Thoracic aorta (tissue), 2 donors: ENCODE measurements at places on chromosomes 13 and 19.

DNA sequence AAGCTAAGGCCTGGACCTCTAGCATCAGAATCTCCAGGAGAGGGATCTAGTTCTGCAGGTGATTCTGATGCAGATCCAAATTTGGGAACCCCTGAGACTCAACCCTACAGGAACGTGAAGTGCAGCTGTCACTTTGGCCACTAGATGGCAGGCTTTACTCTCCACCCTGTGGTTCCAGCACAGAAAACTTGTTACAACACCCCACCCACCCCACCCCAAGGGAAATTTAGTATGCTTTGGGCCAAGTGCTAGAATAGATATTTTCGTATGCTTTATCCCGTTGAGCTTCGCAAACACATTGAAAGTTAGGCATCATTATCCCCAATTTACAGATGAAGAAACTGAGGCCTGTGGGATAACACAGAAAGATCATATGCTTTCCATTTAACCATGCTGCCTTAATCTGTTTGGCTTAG lies 232.0 kb downstream of the B3GLCT start:
- no peak for DNase-seq
- no peak overlapping the region for H3K4me3 ChIP-seq
- no peaks in the 10 kb centered on the region for H3K27me3 ChIP-seq
- no peaks in the 10 kb centered on the region for H3K36me3 ChIP-seq

DNA sequence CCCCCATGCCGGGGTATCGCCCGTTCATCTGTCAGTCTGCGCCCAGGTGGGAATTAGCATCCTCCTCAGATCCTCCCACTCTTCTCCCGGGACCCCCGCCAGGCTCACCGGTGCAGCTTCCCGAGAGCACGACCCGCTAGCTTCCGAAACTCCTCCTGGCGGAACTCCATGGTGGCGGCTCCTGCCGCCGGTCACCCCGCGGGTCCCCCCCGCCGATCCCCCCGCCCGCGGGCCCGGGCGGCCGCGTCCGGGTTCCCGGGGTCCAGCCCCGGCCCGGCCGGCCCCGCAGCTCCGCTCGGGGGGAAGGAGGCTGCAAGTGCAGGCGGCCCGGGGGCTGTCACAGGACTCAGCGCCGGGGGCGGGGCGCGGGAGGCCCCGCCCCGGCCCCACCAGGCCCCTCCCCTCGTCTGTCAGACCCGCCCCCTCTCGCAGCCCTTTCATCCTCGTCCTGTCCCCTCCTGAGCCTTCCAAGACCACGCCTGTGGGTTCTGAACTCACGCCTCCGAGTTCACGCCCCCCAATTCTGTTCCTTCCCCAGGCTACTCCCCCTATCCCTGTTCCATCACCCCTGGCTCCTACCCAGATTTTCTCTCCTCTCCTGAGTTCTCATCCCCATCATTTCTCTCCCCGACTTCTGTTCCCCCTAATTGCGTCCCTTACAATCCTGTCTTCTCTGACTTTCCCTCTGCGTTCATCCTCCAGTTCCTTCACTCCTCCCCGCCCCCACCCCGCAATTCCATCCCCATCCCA lies at the start of gene SLC17A7:
Gene SLC17A7, minus strand, starts transcription at position 318 of the 750 bp plus-strand sequence. Its CDS starts 148 bp downstream, at position 170.
- H3K27ac ChIP-seq, result no peak within 1 kb of the TSS
- no peak for DNase-seq
- no peaks in the 10 kb centered on the region for H3K36me3 ChIP-seq

DNA sequence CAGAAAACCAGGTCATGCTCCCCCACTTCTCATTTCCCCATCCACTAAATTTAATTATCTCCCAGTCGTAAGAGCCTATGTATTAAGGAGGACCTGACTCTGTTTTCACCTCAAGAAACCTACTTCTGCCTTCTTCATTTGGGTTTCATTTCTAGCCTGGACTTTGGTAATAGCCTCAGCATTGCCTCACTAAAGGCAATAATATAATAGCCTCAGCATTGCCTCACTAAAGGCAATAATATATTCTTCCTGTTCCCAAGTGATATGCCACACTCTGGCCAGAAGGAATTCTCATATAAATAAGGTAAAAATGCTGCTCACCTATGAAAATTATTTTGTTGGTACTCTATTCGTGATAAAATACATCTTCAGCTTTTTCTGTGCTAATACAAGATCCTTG lies 993.9 kb downstream of the EFNB2 start:
- no peaks in the 10 kb centered on the region for H3K36me3 ChIP-seq
- no peaks in the 10 kb centered on the region for H3K4me1 ChIP-seq
- no peaks in the 10 kb centered on the region for H3K27me3 ChIP-seq
- DNase-seq, result no peak
- no peak overlapping the region for H3K27ac ChIP-seq
- H3K4me3 ChIP-seq, result no peak overlapping the region

GRCh38 chr13:50309318-50309717 lies 294.1 kb downstream of the KCNRG start:
- H3K4me1 ChIP-seq, result no peaks in the 10 kb centered on the region
- H3K36me3 ChIP-seq, result no peaks in the 10 kb centered on the region
- no peaks in the 10 kb centered on the region for H3K27me3 ChIP-seq

DNA sequence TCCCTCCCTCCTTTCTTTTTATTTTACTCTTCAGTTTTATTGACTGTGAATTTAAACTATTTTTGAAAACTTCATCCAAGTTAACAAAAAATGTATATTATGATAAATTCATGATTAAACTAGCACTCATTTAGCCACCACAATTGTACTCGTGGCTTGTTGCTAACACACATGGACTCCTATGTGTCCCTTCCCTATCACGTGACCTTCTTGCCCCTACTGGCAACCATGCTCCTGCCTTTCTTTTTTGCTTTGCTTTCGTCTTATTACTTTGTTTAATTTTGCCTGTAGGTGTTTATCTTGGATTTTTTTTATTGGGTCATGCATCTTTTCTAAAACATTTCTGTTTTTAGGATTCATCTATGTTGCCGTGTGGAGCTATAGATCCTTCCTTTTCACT lies 8.2 kb downstream of the CLC start:
- no peaks in the 10 kb centered on the region for H3K4me1 ChIP-seq
- H3K27ac ChIP-seq, result no peak overlapping the region
- no peaks in the 10 kb centered on the region for H3K27me3 ChIP-seq
- no peaks in the 10 kb centered on the region for H3K36me3 ChIP-seq

- H3K4me1 ChIP-seq, result peaks cover 25% of the 10 kb centered on the region
- H3K4me3 ChIP-seq, result peak overlapping the region; percentile 83
- H3K36me3 ChIP-seq, result no peaks in the 10 kb centered on the region
- peak overlapping the region; percentile 94 for H3K27ac ChIP-seq
- no peaks in the 10 kb centered on the region for H3K27me3 ChIP-seq
- DNase-seq, result no peak
Measured at GRCh38 chr13:49444524-49445395, 686 bp downstream of the SETDB2 start.

- no peak overlapping the region for H3K27ac ChIP-seq
- H3K27me3 ChIP-seq, result no peaks in the 10 kb centered on the region
- DNase-seq, result no peak
- no peaks in the 10 kb centered on the region for H3K36me3 ChIP-seq
Measured at GRCh38 chr13:44191504-44192171, 182.0 kb upstream of the SERP2 start.

DNA sequence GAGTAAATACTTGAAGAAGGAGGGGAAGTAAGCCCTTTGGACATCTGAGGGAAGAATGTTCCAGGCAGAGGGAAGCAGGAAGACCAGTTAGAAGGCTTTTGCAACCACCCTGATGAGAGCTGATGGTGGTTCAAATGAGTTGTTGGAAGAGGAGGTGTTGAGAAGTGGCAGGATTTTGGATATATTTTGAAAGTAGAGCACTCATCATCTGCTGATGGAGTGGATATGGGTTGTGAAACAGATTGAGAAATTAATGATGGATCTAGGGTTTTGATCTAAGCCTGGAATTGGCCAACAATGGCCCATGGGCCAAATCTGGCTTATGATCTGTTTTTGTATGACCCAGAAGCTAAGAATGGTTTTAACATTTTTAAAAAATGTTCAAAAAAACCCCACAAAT lies 230.7 kb downstream of the NDFIP2 start:
- H3K36me3 ChIP-seq, result no peaks in the 10 kb centered on the region
- peaks cover 4% of the 10 kb centered on the region for H3K4me1 ChIP-seq
- no peak overlapping the region for H3K27ac ChIP-seq
- no peak for DNase-seq
- no peak overlapping the region for H3K4me3 ChIP-seq
